Tibial nerve (tissue), 4 donors: ENCODE measurements at places on chromosomes 2 and 18. TPM values are rescaled to one million over a fixed set of nuclear protein-coding genes. Genes with fewer than 3 reads are reported as not detected.

- no peak for DNase-seq
Measured at GRCh38 chr18:60022671-60023276, 123.0 kb downstream of the PMAIP1 start.

GRCh38 chr2:101736861-101737291 is 39.4 kb downstream of the MAP4K4 start:
- DNase-seq = no peak

- DNase-seq = no peak
Measured at GRCh38 chr18:62634458-62634857, 80.9 kb upstream of the PHLPP1 start.

DNA sequence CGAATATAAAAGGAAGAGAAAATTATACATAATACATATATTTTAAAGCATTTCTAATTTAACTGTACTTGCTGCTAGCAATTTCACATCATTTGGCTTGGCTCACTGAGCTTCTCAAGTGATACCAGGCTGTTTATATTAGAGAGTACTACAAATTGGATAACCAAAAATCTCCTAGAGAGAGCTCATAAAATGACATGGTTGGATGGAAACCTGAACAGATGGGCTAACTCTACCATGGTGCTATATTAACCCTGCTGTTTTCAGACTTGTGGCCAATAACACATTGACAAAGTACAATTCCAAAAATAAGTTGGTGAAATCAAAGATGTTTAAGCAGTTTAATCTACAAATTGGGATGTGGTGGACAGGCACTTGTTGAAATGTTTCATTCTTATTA is 364.4 kb upstream of the GCFC2 start:
- no peak for DNase-seq

GRCh38 chr2:69017835-69018234 is 4.9 kb downstream of the ANTXR1 start:
- no peak for DNase-seq

DNA sequence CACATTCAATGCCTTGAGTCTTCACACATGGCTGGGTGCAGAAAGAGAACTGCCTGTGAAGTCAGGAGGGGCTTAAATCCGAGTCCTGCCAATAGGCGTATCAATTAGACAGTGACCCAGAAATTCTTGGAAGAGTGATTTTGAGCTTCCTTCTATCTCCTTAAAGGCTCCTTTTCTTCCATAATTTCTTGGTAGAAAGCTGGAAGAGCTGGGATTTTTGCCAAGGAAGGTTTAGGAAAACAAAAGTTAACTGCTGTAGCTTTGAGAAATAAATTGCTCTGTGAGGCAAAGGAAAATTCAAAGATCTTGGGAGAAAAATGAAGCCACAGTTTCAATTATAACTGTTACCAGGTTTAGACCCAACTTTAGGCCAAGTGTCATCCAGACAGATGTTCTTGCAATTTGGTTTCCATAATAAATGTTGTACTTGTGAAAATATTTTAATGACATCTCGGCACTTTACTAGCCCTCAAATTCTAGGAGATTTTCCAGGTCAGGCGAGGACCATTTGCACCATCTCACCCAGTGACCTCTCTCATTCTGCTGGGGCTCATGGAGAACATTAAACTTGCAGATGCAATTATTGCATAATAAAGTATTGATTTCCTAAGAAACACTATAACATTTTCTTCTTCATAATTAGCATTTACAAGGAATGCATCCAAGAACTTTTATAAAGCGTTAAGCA is 329.7 kb upstream of the MEIS1 start:
- DNase-seq = peak; percentile 34

- DNase-seq = no peak
Measured at GRCh38 chr18:58175786-58176176, 131.8 kb downstream of the NEDD4L start.

- DNase-seq = no peak
Measured at GRCh38 chr18:71760541-71760940, 783.6 kb downstream of the CBLN2 start.

DNA sequence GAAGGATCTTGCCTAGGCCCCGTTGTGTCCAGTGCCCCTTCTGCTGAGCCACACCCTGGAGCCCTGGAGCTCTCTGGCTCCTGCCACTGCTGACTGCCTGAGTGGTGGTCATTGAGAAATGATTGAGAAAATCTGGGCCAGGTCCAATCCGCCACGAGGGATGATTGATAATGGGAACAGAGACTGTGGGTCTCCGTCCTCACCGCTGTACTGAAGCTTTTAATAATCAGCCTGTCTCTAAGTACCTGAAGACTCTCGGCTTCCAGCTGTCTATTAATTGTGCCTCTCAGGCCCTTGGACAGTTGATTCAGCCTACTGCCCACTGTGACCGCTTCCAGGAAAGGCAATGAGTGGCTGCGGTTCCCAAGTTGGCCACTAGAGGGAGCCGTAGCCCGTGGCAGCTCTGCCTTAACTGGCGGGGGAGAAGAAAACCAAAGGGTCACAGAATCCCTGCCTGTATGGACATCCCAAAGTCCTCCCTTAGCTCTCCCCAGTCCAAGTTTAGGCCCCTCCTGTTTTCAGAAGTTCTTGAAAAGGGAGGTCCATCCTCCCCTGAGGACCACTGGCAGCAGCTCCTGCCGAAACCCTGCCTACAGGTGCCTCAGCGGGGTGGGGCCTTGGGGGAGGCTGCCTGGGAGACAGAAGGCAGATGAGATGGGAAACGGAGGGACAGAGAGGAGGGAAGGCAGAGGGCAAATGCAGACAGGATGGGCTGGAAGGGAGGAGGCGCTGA is 213.6 kb downstream of the TNS1 start:
- DNase-seq = peak; percentile 94

- no peak for DNase-seq
Measured at GRCh38 chr18:62420151-62420512, 95.0 kb downstream of the TNFRSF11A start.

DNA sequence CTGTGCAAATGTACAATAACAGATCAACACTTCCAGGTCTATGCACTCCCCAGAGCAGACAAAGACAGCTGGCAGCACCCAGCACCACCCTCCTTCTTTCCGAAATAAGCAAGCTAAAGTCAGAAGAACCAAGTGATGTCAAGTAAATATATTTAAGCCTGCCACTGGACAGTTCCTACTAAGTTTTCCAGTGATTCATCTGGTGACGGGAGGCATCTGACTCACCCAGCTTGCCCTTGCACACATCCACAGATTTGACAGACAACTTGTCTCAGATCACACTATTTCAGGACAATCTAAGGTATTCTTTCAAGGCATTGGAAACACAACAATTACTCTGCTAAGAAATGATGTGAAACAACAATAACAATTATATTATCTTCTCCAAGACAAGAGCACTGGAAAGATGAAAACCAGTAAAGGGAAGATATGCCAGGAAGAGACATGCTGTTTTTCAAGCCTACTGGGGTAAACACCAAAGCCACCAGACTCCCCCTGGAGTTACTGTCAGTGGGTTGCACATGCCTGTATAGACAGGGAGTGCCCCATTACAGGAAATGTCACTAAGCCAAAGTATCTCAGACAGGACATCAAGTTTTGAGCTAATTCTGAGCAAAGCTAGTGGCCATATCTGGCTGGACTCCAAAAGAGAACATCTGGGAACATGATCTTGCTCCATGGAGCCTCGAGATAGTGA is 287.9 kb upstream of the KLHL29 start:
- no peak for DNase-seq

DNA sequence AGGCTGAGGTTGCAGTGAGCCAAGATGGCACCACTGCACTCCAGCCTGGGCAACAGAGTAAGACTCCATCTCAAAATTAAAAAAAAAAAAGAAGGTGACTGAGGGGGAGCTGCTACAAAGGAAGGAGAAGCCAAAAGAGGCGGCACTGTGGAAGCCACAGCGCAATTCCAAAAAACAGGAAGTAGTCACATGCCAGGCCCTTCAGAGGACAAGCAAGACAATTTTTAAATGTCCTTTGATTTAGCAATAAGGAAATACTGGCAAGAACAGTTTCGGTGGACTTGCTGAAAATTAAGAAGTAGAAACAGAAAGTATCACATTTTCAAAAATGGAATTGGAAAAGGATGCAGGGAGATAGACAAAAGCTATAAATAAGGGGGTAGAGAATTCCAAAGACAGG is 122.8 kb downstream of the OSBPL1A start:
- DNase-seq = no peak

DNA sequence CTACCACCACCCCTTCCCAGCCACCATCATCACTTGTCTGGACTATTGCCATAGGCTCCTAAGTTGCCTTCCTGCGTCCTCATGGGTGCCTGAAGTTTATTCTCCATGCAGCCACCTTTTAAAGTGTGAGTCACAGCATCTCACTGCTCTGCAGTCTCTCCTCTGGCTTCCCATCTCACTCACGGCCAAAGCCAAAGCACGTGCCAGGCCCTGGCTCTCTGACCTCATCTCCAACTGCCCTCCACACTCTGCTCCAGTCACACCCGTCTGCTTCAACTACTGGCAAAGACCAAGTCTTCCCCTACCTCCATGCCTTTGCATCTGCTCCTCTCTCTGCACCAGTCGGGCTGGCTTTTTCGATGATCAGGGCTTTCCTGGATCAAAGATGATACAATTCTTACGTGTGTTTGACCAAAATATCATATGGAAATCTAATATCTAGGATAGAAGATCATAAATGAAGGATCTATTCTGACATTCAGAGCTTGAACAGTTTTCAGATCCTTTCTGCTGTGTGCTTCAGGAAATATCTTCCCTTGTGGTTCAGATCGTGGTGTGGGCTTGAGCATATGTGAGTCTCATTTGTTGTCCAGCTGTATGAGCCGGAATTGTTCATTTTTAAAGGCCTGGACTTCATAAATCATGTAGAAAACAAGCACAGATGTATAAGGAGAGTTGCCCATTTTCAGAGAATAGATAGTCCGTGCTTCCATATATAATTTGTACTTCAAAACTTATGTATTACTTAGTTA is 175.6 kb downstream of the PRKCE start:
- no peak for DNase-seq

DNA sequence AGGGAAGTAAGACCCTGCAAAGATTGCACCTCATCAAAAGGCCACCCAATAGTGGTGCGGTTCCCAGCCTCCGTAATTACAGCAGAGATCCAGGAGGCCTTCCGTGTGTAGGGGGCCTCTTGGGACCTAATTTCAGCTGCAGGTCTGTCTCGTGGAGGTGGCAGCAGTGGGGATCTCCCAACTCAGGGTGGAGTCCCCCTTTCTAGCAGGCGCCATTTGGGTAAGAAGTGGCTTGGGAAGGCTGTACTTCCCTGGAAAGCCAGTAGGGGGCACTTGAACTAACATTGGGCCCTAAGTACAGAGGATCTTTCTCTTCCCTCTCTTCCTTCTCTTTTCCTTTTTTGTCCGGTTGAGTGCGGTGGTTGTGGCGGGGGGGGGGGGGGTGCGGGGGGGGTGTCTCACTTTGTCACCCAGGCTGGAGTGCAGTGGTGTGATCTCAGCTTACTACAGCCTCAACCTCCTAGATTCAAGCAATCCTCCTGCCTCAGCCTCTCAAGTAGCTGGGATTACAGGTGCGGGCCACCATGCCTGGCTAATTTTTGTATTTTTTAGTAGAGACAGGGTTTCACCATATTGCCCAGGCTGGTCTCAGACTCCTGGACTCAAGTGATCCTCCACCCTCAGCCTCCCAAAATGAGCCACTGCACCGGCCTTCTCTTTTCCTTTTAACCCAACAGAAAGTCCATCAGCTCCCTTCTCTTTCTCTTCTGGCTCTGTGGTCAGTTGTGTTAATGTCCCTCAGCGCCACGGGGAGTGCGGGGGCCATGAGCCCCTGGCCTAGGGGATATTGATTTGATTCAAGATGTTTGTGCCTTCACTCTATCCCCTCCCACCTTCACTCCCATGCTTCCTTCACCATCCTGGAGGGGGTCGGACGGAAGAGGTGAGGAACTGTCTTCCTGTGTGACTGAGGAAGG is 32.0 kb downstream of the CENPO start:
- no peak for DNase-seq

- no peak for DNase-seq
Measured at GRCh38 chr2:161161074-161161706, 962 bp downstream of the TANK start.

DNA sequence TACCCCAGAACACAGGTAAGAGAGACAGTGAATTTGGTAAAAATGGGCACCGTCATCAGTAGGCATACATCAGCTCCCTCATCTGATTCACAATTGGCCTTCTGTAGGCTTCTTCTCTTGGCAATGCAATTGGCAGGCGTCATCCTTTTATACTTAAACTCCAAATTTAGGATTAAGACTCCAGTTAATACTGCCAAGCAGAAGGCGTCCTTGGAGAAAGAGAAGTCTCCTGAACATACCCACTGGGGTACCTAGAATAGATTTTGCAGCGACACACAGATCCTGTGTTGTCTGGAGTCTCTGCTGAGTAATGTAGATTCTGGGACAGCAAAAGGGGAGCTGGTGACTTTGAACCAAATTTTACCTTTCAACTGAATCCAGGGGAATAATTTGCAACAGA is 592 bp upstream of the METAP1D start:
- no peak for DNase-seq

GRCh38 chr18:75654851-75655751 is 227.6 kb upstream of the SMIM21 start:
- DNase-seq = no peak

GRCh38 chr2:225038231-225038523 is 4.1 kb downstream of the DOCK10 start:
- DNase-seq = no peak

DNA sequence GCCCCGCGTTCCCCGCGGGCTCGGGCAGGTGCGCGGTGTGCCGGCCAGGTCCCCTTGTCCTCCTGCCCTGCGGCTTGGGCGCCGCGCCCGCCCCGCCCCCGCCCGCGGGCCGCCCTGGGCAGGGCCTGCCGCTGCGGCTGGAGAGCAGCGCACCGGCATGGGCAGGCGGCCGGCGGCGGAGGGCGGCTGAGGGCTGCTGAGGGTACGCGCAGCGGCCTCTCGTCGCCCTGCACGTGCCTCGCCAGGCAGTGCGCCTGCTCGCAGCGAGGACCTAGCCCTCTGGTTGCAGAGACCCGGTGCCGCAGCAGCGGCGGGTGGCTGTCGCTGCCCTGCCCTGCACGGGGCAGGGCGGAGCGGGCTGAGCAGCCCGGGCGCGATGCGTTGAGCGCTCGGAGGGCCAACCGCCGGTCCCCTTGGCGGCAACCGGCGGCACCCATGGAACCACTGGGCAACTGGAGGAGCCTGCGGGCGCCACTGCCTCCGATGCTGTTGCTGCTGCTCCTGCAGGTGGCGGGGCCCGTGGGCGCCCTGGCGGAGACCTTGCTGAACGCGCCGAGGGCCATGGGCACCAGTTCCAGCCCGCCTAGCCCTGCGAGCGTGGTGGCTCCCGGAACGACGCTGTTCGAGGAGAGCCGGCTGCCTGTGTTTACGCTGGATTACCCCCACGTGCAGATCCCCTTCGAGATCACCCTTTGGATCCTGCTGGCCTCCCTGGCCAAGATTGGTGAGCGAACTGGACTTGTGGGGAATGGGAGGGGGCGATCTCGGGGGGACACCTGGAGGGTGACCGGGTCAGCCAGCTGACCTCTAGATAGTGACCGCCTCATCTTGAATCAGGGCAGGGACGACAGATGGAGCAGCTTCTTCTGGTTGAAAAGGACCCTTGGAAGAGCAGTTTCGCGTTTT is at the start of gene SLC9A2:
Gene SLC9A2, plus strand, starts transcription at position 140 of the 906 bp plus-strand sequence. Its CDS starts 296 bp downstream, at position 436.
- no peak for DNase-seq

- no peak for DNase-seq
Measured at GRCh38 chr2:231634951-231635875, 42.5 kb downstream of the TEX44 start.

RIT2 gene
- total RNA-seq = not detected

HRH4 gene
- not detected for total RNA-seq

XDH gene
- total RNA-seq = not detected
